ENCODE measurements at places on chromosomes 3 and 15.

DNA sequence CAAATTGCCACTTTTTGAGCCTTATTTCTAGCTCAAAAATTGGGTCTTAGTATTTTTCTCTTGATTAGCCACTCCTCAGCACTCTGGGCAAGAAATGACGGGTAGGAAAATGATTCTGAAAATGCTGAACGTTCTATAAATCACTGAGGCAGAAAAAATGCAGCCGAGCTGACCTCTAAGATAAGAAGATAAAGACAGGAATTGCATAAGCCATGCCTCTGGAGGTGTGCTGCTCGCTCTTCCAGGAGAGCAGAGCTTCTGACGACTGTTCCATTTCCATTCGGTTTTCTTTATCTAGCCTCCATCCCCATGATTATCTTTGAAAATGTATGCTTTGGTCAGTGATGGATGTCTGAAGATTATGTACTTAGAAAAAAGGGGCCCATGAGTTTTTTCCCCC lies 558.8 kb upstream of the ADAMTS9 start:
- no peak for DNase-seq

- DNase-seq: no peak
Observed at GRCh38 chr3:154137036-154137435, 15.8 kb downstream of the ARHGEF26 start.

- DNase-seq: no peak
Observed at GRCh38 chr3:18883571-18883970, 264.7 kb upstream of the KCNH8 start.

- DNase-seq: no peak
Observed at GRCh38 chr3:168876346-168877035, 780.8 kb upstream of the GOLIM4 start.

DNA sequence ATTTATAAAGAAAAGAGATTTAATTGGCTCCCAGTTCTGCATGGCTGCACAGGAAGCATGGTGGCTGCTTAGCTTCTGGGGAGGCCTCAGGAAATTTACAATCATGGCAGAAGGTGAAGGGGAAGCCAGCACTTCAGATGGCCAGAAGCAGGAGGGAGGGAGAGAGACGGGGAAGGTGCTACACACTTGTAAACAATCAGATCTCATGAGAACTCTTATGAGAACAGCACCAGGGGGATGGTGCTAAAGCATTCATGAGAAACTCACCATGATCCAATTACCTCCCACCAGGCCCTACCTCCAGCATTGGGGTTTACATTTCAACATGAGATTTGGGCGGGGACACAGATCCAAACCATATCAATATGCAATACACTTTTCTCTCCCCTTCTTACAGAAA lies 73.7 kb downstream of the ECT2 start:
- no peak for DNase-seq

DNA sequence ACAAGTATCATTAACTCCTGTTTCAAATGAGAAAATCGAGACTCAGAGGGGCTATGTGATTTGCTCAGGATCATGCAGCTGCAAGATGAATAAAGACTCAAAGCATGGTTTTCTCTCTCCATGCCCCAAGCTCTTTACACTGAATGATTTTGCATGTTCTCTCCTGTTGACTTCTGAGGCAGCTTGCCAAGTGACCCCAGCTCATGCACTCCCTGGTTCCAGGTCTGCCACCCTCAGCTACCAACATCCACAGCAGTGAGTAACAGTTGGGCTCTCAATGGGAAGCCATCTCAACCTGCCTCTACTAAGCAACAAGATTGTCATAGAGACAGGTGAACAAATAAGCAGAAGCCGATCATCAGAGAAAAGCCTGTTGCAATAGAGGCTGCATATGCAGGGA lies 116.9 kb upstream of the GADL1 start:
- no peak for DNase-seq

DNA sequence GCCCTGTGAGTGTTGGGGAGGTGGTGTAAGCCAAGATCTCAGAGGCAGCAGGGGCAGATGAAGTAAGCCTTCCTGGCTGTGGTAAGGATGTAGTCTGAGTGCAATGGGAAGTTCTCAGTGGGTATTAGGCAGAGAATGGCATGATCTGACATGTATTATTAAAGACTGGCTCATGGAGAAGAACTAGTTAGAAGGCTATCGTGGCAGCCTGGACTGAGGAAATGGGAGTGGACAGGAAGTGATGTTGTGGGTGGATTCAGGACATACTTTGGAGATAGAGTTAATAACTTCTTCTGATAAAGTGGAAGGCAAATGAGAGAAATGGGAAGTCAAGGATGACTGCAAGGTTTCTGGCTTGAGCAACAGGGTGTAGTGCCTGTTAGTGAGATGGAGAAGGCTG lies 250.9 kb upstream of the CFAP20DC start:
- DNase-seq: no peak

- no peak for DNase-seq
Observed at GRCh38 chr3:128353991-128354687, 112.6 kb downstream of the DNAJB8 start.

GRCh38 chr3:113070681-113071113 lies 79.9 kb downstream of the GTPBP8 start:
- no peak for DNase-seq

DNA sequence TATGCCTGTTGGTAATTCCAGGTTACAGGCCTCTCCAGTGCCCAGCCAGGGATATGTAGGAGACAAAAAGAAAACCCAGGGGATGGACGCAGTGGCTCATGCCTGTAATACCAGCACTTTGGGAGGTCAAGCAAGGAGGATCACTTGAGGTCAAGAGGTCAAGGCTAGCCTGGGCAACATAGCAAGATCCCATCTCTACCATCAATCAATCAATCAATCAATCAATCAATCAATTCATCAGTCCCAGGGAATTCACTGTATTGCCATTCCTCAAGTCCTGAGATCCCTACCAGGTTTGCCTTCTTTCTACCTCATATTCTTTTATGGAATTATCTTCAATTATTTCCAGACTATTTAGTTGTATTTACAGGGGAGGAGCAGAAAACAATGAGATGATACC lies 82.2 kb downstream of the DHX30 start:
- no peak for DNase-seq

GRCh38 chr3:120144267-120144666 lies 50.0 kb upstream of the GSK3B start:
- DNase-seq: no peak

DNA sequence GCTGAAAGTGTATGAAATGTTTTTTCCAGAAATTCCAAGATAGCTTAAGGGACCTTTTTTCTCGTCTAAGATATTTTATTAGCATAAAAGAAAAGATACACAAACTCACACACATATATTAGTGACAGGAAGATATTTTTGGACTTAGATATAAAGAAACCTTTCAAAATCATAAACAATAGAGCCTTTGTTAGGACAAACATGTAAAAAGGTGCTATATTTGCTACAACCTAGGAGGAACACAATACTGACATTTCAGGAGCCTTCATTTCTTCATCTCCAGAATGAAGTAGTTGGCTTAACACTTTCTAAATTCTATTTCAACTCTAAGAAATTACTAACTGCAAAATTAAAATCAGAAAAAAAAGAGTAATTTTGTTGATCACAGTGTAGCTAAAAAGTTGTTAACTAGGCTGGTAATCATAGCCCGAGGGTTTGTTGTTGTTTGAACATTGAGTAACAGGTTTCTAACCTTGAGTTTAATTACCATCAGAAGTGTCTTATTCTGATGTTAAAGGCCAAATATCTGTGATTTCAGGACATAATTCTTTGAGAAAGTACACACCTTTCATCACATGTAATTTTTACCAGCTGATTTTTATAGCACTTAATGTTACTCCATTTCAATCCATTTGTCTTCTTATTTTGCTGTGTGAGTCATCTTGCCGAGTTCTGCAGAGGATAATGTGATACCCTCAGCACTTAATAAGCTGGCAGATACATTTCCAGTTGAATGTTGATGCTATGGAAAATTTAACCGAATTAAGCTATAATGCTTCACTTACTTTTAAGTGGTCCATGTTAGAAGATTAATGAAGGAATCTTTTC lies 97.3 kb downstream of the MBNL1 start:
- no peak for DNase-seq

DNA sequence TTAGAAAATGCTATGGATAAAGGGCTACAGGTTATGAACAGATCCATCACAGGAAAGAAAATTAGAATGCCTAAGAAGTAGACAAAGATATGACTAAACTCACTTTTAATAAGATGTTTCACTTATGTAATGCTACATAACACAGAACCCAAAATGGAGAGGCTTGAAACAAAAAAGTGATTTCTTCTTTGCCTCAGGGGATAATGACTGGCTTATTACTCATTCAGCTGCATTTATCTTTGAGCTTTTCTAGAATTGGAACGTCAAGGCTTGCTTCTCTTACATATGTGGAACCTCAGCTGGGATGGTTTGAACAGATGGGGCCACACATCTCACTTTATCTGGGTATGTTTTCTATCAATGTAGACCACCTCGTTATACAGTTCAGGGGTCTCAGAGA lies 120.6 kb upstream of the EPHA3 start:
- no peak for DNase-seq

- DNase-seq: no peak
Observed at GRCh38 chr15:100311833-100312476, 29.8 kb downstream of the ADAMTS17 start.
